ENCODE measurements at places on chromosomes 2 and 18. TPM values are rescaled to one million over a fixed set of nuclear protein-coding genes. Genes with fewer than 3 reads are reported as not detected.

- no peak for DNase-seq
These were observed 932.1 kb upstream of the FSHR start for GRCh38 chr2:50086450-50086849.

- no peak for DNase-seq
These were observed 402.5 kb upstream of the FAM98A start for GRCh38 chr2:34001557-34001956.

GRCh38 chr18:33022370-33022769, 249.5 kb upstream of the KLHL14 start:
- DNase-seq, result no peak

DNA sequence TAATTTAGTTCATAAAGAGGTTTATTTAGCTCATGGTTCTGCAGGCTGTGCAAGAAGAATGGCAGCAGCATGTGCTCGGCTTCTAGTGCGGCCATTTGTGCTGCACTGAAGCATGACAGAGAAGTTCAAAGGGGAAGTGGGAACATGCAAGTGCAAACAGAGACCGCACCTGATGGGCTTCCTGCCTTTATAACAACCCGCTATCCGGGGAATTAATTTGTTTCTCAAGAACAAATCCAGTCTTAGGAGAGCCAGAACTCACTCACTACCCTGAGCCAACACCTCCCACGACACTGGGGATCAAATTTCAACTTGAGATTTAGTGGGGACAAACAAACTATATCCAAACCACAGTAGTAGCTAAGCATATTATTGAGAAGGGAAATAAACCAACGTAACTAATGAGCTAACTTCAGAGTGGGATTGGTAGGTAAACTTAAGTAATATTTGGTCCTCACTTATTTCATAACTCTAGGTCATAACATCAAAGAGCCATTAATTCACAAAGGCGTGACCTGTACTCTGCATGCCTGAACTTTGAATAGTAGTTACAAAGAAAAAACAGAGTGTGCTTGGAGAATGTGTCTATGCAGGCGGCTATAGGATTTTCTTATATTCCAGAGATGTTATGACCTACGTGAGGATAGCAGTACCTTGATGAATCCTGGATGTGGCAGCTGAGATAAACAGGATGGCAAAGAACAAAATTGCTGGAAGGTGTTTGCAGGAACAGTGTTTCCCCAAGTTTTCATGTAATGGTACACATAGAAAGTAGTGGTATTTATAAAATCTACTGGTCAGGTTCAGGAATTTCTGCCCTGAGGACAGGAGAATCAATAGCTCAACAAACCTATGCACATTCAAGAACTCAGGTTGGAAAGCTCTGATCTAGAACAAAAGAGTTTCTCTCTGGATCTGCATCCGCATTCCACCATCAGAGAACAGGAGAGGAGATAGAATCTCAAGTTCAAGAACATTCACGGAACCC, 845.9 kb upstream of the ID2 start:
- DNase-seq, result no peak

GRCh38 chr2:163348857-163349380, 386.9 kb downstream of the FIGN start:
- DNase-seq, result no peak

Gene SOCS6
- total RNA-seq, result 1.3 TPM

GRCh38 chr2:48355494-48355893, 174.5 kb upstream of the STON1 start:
- no peak for DNase-seq

- DNase-seq, result no peak
These were observed 74.6 kb downstream of the SLC4A3 start for GRCh38 chr2:219701847-219702634.

GRCh38 chr2:211946960-211947359, 591.6 kb downstream of the ERBB4 start:
- DNase-seq, result no peak
